ENCODE measurements at places on chromosomes 11 and 22.

- DNase-seq = no peak
Observed at GRCh38 chr22:37165940-37166674, 16.4 kb upstream of the IL2RB start.

DNA sequence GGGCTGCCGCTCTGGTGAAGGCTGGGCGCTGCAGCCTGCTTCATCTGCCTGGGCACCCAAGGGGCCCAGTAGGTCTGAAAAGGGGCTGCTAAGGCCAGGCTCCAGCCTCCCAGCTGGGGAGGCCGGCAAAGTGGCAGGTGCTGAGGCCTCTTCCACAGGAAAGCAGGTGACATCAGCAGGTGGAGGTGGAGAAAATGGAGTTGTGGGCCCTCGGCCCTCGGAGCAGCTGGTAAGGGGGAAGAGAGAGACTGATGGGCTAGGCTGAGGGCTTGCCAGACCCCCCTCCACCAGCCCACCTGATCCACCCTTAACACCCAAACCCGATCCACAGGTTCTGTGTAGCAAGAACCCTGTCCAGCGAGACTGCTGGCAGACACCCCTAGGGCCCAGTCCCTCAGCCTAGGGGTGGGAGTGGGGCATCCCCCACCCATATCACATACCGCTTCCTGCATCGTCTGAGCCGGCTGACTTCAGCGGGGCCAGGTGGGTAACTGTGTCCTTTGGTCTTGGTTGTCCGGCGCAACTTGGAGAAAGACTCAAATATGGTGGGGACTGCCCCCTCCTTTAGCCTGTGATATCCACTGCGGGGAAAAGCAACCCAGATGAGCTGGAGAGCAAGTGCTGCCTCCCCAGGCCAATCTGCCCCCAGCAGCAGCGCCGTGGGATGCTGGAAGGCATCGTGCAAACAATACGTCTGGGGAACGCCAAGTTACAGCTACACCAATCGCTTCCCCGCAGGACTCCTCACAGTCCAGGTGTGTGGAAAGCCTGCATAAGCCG is 1.5 kb downstream of the THAP7 start:
- no peak for DNase-seq

DNA sequence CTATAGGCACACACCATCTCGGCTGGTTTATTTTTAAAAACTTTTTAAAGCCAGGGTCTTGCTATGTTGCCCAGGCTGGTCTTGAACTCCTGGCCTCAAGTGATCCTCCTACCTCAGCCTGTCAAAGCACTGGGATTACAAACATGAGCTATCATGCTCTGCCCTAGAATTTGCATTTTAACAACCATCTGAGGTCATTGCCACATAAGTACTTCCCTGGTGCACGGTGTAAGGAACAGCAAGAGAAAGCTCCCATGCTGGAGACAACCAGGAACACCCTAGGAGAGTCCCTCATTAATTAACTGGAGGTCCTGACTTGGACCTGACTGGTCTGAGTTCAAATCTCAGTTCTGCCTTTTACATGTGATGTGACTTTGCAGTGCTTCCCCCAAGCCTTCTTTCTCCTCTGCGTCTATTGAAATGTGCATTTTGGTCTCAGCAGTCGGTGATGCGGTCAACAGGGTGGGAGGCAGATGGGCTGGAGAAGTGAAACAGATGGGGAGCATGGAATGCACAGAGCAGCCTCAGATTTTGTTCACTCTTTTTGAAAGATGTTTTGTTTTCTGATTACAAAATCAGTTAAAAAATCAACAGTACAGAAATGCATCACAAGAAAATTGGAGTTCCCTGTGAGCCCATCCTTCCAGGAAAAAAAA is 146.5 kb downstream of the MYO18B start:
- DNase-seq = no peak

GRCh38 chr11:126304457-126305075 is 706 bp downstream of the DCPS start:
- no peak for DNase-seq

DNA sequence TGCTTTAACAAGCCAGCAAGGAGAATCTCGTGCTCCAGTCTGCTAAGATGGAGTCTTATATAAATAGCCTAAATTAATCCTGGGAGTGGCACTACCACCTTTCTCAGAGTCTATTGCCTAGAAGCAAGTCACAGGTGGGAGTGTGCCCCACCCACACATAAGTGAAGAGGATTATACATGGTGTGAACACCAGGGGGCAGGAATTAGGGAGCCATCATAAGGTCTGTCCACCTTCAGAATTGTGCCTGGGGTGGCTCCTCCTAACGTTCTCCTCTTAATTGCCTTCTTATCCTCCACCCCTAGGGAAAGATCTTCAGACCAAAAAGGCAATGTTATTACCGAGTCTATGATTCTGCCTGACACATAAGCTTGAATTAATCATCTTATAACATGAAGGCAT is 276.8 kb upstream of the SESN3 start:
- DNase-seq = no peak
